ENCODE measurements at places on chromosomes 7 and 10. TPM values are rescaled to one million over a fixed set of nuclear protein-coding genes. Genes with fewer than 3 reads are reported as not detected.
A peak's percentile ranks its signal among the peaks of the same experiment; 100 is the strongest.

DNA sequence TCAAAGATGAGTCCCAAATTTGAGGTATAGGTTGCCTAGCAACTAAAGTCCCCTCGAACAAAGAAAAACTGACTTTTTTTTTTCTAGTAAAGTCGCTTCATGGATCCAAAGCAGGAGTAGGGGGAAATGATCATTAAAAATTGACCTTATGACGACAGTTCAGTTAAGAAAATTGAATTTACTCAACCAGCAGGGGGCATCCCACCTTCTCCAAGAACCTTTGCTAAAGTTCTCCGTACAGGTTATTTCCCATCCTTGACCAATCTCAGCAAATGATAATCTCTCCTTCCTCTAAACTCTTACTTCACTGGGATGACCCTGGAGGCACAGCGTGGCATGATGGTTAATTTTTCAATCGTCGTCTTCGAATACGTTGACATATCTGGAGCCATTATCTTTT is 228.3 kb downstream of the CALN1 start:
- H3K4me1 ChIP-seq, result no peaks in the 10 kb centered on the region
- no peaks in the 10 kb centered on the region for H3K36me3 ChIP-seq
- no peak overlapping the region for H3K27ac ChIP-seq
- no peak overlapping the region for H3K4me3 ChIP-seq
- DNase-seq, result no peak

GRCh38 chr10:52313256-52313932 is 687 bp upstream of the DKK1 start:
- peaks cover 83% of the 10 kb centered on the region for H3K27me3 ChIP-seq
- no peak overlapping the region for H3K27ac ChIP-seq
- H3K4me3 ChIP-seq, result peak overlapping the region; percentile 80
- peaks cover 31% of the 10 kb centered on the region for H3K4me1 ChIP-seq
- H3K36me3 ChIP-seq, result no peaks in the 10 kb centered on the region
- no peak for DNase-seq

The EVX1 gene
- total RNA-seq, result 1.4 TPM

- no peak for DNase-seq
- H3K36me3 ChIP-seq, result no peaks in the 10 kb centered on the region
- no peaks in the 10 kb centered on the region for H3K27me3 ChIP-seq
- no peak overlapping the region for H3K27ac ChIP-seq
- no peaks in the 10 kb centered on the region for H3K4me1 ChIP-seq
Measured at GRCh38 chr7:34019301-34019790, 114.0 kb downstream of the BMPER start.

The C10orf62 gene
- total RNA-seq, result not detected

DNA sequence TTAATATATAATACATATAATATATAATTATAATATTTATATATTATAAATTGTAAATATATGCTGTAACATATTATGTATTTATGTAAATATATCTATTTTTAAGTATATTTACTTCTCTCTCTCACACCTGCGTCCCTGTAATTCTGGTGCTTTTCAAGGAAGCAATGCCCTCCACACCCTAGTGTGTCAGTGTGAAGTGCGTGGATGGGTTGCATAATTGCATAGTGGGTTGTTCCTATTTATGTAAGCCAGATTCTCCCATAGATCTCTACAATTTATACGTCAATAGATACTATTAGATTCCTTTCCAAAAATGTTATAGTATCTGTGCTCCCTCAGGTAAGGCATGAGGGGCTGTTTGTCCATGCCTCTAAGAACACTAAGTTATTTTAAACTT is 49.9 kb upstream of the CPN1 start:
- no peaks in the 10 kb centered on the region for H3K36me3 ChIP-seq
- H3K4me1 ChIP-seq, result no peaks in the 10 kb centered on the region
- H3K4me3 ChIP-seq, result no peak overlapping the region
- no peak for DNase-seq
- no peak overlapping the region for H3K27ac ChIP-seq

DNA sequence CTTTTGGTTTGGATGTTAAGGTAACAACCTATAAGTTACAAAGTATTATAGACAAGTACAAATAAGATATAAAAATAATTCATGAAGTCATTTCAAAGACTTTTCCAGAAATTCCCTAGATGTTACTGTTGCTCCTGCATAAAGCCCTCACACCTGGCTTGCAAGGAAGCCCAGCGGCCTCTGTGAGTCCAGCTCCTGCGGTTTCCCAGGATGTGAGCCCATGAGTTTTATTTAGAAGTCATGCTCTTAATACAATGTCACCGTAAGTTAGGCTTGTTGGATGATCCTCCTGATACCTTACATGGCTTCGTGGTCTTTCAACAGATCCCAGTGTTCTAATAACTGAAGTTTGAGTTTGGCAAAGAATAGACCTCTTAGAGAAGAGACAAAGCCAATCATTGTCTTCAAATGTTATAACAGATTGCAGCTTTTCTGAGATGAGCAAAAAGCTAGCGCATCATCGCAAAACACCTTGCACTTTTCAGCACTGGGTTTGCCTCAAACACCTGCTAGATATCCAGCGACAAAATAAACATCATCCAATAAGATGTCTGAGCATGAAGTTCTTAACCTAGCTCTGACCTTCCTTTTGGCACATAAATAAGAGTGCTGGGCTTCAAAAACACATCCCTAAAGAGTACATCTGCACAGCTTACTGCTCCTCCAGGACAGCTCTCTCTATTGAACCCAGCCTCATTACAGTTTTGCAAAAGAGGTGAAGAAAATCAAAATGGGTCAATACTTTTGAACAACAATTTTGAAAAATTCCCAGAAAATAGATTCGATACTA is 3.6 kb downstream of the FAM171A1 start:
- H3K36me3 ChIP-seq, result peaks cover 16% of the 10 kb centered on the region
- H3K27ac ChIP-seq, result no peak overlapping the region
- peaks cover 29% of the 10 kb centered on the region for H3K4me1 ChIP-seq
- H3K27me3 ChIP-seq, result no peaks in the 10 kb centered on the region

DNA sequence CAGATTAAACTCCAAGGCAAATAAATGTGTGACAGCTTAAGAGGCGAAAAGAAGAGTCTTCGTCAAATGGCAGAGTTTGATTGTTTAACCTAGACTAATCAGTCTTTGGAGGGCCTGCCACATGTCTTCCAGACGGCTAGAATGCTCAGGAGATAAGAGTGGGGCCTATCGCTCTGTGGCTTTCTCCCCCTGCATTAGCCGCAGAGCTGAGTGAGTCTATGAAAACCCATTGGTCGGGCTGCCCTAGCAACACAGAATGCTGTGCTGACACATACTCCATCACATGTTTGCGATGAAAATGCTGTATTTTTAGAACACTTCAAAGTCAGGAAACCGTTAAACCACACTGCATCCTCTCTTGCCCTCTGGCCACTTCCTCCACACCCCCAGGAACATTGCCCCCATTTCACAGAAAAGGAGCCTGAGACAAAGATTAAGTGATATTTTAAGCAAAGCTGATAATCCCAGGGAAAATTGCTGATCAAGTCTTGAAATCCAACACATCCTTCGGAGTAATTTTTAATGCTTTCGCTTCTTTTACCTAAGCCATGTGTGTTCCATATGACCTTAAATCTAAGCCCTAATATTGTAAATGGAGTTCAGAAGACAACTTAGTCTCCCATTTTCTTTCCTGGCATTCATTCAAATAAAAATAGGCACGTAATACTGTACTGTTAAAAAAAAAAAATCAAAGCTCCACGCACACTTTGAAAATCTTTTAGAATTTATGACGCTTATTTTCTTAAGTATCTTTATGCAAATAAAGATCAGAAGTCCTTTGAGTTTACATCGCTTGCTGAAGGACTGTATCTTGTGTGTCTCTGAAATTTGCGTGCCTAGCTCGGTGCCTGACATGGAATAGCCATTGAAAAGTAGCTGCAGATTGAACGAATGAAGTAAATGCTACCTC is 161.2 kb downstream of the CELF2 start:
- H3K4me1 ChIP-seq, result peaks cover 27% of the 10 kb centered on the region
- H3K27ac ChIP-seq, result peak overlapping the region; percentile 83
- peaks cover 33% of the 10 kb centered on the region for H3K27me3 ChIP-seq
- no peak for DNase-seq

- no peak overlapping the region for H3K4me3 ChIP-seq
- peaks cover 9% of the 10 kb centered on the region for H3K4me1 ChIP-seq
- H3K27ac ChIP-seq, result no peak overlapping the region
- H3K36me3 ChIP-seq, result peaks cover 2% of the 10 kb centered on the region
Measured at GRCh38 chr7:155198901-155199845, 98.5 kb upstream of the INSIG1 start.

- H3K27me3 ChIP-seq, result no peaks in the 10 kb centered on the region
- peaks cover 4% of the 10 kb centered on the region for H3K36me3 ChIP-seq
- peaks cover 41% of the 10 kb centered on the region for H3K4me1 ChIP-seq
- no peak overlapping the region for H3K4me3 ChIP-seq
Measured at GRCh38 chr7:67462781-67463191, 466.2 kb downstream of the TYW1 start.

- H3K27ac ChIP-seq, result no peak overlapping the region
- no peak for DNase-seq
- no peaks in the 10 kb centered on the region for H3K36me3 ChIP-seq
- no peaks in the 10 kb centered on the region for H3K4me1 ChIP-seq
- no peaks in the 10 kb centered on the region for H3K27me3 ChIP-seq
- H3K4me3 ChIP-seq, result no peak overlapping the region
Measured at GRCh38 chr10:120177330-120177729, 279.7 kb upstream of the PLPP4 start.

DNA sequence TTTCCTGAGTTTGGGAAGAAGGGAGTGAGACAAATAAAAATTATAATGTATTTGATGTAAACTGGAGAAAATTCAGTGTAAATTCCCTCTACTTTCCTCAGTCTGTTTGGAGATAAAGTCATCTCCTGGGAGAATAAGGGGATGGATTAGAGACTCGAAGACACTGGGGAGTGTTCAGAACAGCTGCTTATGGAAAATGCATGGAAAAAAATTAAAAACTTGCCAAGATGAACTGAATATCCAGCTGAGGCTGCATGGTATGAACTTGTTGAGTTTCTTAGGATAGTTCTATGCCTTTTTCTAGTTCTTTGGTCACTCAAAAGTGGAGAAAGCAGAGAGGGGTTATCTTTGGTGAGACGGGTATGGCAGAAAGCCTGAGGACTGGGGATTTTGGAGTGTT is 210.5 kb downstream of the BICC1 start:
- no peak overlapping the region for H3K27ac ChIP-seq
- no peak overlapping the region for H3K4me3 ChIP-seq
- no peaks in the 10 kb centered on the region for H3K4me1 ChIP-seq
- H3K27me3 ChIP-seq, result peaks cover 5% of the 10 kb centered on the region
- no peak for DNase-seq

The VWC2 gene
- 0.29 TPM for total RNA-seq

GRCh38 chr10:86091216-86091615 is 275.4 kb downstream of the GRID1 start:
- DNase-seq, result peak; percentile 7
- no peak overlapping the region for H3K27ac ChIP-seq
- H3K4me1 ChIP-seq, result no peaks in the 10 kb centered on the region
- H3K27me3 ChIP-seq, result peaks cover 28% of the 10 kb centered on the region

The OPALIN gene
- not detected for total RNA-seq

The TYW1B gene
- total RNA-seq, result 5.3 TPM

GRCh38 chr10:14309593-14309992 is 21.1 kb downstream of the FRMD4A start:
- no peak overlapping the region for H3K27ac ChIP-seq
- no peaks in the 10 kb centered on the region for H3K36me3 ChIP-seq
- no peak for DNase-seq
- no peak overlapping the region for H3K4me3 ChIP-seq
- no peaks in the 10 kb centered on the region for H3K4me1 ChIP-seq
- H3K27me3 ChIP-seq, result peaks cover 14% of the 10 kb centered on the region

The IMMP2L gene
- 59.6 TPM for total RNA-seq

DNA sequence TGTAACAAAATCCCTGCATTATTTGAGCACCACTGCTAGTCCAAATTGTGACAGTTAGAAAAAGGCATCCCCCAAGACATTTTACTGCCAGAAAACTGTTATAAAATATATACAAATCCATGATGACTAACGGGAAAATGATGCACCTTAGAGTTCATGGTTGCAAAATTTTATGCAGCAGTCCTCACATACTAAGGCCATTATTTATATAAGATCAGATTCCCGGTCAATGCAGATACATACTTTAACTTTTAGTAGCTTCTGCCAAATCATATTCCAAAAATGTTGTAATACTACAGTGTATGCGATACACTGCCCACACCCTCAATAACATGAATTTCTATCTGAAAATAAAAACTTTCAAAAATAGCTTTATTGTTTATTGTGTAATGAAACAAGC is 239.9 kb upstream of the ZNF32 start:
- H3K27me3 ChIP-seq, result peaks cover 19% of the 10 kb centered on the region
- H3K4me1 ChIP-seq, result peaks cover 7% of the 10 kb centered on the region
- H3K4me3 ChIP-seq, result no peak overlapping the region
- H3K27ac ChIP-seq, result no peak overlapping the region

DNA sequence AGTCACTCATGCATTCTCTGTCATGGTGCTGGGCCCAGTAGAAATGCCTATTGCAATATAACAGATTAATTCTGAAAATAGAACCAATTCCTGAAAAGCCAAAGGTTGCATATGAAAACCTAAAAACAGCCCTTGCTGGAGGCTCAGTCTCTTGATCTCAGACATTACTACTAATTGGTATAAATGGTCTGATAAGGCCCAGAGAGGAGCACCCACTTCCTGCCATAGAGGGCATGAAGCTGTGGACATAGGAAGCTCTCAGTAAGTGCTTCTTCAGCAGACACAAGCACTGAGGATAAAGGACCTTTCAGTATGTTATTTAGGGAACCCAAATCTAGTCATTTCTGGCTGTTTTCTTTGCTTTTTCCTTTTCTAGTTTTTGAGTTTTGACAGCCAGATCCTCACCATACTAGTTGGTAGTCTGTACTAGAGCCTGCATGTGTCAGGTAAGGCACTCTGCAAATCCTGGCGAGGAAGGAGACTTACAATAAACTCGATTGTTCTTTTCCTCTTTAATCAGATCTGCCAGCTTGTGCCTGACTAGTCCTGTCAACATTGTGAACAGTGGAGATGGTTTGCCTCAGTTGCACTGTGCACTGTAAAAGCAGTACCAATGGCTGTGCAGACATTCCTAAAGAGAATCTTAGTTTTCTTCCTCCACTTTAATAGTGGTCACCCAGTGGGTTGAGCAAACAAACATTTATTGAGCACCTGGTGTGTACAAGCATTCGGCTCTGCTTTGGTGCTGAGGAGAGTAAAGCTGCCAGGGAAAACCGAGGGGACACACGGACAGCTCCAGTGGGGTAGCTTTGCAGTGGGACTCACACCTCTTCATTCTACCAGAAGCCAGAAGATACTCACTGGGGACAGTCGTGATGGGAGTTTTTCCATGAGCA is 140.9 kb downstream of the CHN2 start:
- DNase-seq, result no peak
- H3K4me1 ChIP-seq, result peaks cover 15% of the 10 kb centered on the region
- H3K27me3 ChIP-seq, result no peaks in the 10 kb centered on the region
- no peak overlapping the region for H3K4me3 ChIP-seq
- no peaks in the 10 kb centered on the region for H3K36me3 ChIP-seq
- H3K27ac ChIP-seq, result no peak overlapping the region

- no peak overlapping the region for H3K4me3 ChIP-seq
- H3K27me3 ChIP-seq, result no peaks in the 10 kb centered on the region
- DNase-seq, result no peak
Measured at GRCh38 chr10:61188101-61188500, 244.1 kb upstream of the RHOBTB1 start.

The VGF gene
- total RNA-seq, result 0.36 TPM

- DNase-seq, result no peak
- H3K4me3 ChIP-seq, result no peak overlapping the region
- no peaks in the 10 kb centered on the region for H3K36me3 ChIP-seq
- H3K27me3 ChIP-seq, result no peaks in the 10 kb centered on the region
- peak overlapping the region; percentile 84 for H3K27ac ChIP-seq
- H3K4me1 ChIP-seq, result peaks cover 45% of the 10 kb centered on the region
Measured at GRCh38 chr7:40701836-40702551, 567.2 kb downstream of the SUGCT start.

- H3K27me3 ChIP-seq, result peaks cover 85% of the 10 kb centered on the region
- no peak overlapping the region for H3K27ac ChIP-seq
- H3K4me1 ChIP-seq, result peaks cover 12% of the 10 kb centered on the region
- H3K36me3 ChIP-seq, result peaks cover 4% of the 10 kb centered on the region
Measured at GRCh38 chr10:16520900-16521299, 779 bp downstream of the C1QL3 start.
